Stimulated activated CD8-positive, alpha-beta memory T cell treated with anti-CD3 and anti-CD28 coated beads, Interleukin-2, amount 100 ng/mL, for 1 hour (primary cell): ENCODE measurements at places on chromosomes 6 and 20.

GRCh38 chr20:59525500-59526241 lies 78.7 kb upstream of the PHACTR3 start:
- no peak for DNase-seq

DNA sequence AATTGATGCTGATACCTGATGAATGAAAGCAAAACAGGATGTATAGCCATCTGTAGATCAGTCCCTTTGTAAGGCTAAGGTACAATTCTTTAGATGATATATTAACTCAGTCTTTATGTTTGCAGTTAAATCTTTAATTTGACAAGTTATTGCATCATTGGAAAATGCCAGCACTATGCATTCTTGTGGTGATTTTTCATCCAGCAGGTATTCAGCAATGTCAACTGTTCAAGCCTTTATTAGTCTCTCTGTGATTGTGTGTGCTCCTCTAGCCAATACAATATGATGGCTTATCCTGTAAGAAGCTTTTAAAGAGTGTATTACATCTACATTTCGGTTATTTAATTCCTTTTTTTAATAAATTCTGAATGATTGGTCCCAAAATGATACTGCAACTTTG lies 34.3 kb downstream of the HLA-DMB start:
- no peak for DNase-seq

- no peak for DNase-seq
These were observed 101.1 kb downstream of the YTHDF1 start for GRCh38 chr20:63114693-63115311.

GRCh38 chr20:2984028-2984501 lies 59.4 kb upstream of the GNRH2 start:
- no peak for DNase-seq

DNA sequence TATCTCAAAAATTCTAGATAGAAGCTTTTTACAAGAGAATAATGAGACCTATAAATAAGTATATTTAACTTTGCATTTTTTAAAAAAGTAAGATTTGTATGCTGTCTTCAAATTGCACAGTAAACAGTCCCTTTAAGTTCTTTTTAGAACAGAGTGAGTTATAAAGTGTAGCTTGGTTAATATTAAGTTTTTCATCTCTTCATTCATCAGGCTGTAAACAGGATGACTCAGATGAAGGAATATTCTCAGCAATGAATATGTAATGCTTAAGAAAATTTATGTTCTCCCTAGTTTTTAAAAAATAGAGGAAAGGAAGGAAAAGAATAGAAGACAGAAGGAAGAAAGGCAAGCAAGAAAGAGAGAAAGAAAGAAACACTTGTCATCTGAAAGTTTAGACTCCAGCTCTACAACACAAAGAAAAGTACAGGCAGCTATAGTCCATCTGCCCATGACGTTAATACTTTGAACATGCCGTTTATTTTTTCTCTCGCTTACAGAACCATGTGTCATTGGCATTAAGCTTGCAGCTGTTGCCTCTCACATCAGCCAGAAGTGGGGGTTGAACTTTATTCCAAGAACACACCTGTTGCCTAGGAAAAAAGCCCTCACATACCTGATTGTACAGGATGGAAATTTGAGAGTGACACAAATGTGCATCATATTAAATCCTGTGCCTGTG lies 36.1 kb downstream of the CAP2 start:
- DNase-seq = no peak

DNA sequence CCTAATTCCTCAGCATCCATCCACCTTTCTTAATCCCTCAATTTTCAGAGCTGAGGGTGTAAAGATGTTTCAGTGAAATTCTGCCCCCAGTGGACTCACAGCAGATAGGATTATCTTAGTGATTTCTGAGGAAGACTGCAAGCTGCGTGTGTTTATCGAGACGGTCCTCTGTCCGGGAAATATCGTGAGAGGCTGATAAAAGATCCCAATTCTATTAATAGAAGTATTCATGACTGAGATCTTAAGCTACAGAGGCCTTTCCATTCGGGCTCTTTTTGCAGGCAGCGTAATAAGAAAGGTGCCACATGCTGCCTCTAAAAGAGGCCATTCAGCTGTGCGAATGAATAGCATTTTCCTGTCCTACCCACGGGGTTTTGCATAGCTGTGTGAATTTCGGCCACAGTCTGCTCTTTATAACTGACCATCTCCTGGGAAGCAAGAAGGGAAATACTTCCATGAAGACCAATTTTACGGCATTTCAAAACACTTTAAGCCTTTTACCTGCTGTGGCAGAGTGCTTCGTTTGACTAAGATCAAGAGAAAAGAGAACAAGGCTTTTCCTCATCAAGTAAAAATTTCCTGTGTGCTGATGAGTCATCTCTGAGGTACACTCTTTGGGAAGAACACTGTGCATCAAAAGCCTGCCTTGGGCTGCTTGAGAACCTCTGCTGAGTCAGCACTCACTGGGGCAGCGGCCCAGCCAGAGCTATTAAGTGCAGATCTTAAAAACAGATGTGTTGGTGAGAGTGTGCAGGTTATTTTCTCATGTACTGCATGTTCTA lies 208.8 kb downstream of the ARHGAP18 start:
- DNase-seq = no peak

GRCh38 chr20:2237059-2237458 lies 58.7 kb upstream of the TGM3 start:
- DNase-seq = no peak

DNA sequence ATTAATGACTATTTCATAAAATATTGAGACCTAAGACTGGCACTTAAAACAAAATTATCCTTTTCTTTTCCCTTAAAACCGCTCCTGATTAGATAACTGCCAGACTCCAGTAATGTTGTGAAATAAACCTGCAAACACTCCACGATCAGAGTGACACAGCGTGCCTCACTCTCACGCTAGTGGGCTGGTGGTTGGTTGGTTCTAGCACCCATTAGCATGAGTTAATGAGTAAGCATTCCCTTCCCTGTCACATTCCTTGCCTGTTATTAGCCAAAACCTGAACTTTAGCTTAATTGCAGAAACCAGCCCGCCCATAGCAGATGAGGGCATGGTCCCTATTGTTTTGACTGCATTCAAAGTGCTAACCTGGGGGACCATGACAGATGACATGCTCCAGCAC lies 193.4 kb downstream of the CD83 start:
- no peak for DNase-seq

GRCh38 chr20:1255675-1256074 lies 10.4 kb upstream of the SNPH start:
- DNase-seq = no peak

- no peak for DNase-seq
These were observed 21.2 kb upstream of the SNRPB2 start for GRCh38 chr20:16708602-16709001.

DNA sequence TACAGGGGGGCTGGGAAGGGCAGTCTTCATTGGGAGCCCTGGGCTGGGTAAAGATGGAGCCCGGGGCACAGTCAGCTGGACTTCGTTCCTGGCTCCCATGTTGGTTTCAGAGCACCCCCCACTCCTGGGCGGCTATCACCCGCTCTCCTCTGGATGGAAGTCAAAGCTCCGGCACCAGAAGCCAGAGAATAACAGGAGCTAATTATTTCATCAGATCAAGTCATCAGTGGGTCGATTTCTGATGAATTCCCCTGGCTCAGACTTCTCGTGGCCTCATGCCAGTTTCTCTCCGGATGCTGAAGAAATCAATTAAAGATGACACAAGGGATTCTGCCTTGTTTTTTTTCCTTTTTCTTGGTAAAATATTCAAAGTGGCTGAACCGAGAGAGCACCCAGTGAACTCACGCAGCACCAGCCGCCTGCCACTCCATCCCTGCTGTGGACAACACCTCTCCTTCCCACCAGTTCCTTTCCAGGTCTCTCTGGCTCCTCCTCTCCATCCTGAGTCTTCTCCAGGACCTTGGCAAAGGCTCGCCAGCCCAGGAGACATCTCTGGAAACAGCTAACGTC lies 22.5 kb downstream of the SULF2 start:
- no peak for DNase-seq

DNA sequence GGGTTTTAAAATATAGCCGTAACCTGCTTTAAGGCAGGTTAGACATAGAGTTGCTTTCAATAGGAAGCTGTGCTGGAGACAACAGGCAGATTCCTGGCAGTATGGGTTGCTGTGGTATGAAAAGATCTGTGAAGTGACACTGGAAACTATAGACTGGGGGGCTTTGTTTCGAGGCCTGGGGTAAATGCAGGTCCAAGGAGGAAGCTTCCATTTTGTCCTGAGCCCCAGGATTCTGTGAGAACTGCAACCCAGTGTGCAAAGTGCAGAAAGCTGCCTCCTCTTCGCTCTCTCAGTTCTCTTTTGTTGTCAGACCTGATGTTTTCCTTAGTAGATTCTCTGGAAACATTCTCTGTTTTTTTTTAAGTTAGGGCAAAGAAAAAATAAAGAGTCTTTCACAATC lies 86.9 kb downstream of the LYRM4 start:
- DNase-seq = no peak

DNA sequence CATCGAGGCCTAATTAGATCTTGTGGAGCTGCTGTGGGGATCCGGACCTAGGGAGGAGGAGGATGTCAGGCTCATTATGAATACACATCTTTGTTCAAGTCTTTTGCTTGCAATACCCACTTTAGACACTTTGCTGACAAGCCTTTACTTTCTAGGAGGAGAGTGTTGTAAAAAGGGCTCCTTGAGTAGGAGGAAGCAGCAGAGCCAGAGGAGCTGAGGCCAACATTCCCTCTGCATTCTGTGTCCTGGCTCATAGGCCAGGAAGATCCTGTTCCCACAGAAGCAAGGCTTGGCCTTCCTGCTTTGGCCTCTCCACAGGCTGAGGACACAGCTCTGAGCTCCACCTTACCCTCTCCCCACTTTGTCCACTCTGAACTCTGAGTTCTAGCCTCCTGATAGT lies 67.1 kb downstream of the TPD52L1 start:
- DNase-seq = no peak

DNA sequence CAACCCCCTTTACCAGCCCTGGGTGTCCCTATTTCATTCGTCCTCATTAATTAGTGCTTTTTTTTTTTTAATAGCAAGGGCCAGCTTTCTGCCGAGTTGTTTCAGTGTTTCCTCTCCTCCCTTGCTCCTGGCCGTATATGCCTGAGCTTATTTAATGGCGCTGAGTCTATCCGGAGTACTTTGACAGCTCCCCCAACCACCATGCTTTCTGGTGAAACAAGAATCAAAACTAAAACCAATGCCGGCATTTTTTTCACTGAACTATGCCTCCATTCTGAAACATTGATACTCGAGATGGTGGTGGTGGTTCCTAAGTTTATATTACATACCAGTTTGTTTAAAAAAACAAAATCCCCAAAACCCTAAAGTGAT lies 1.2 kb downstream of the DCBLD1 start:
- DNase-seq = no peak

DNA sequence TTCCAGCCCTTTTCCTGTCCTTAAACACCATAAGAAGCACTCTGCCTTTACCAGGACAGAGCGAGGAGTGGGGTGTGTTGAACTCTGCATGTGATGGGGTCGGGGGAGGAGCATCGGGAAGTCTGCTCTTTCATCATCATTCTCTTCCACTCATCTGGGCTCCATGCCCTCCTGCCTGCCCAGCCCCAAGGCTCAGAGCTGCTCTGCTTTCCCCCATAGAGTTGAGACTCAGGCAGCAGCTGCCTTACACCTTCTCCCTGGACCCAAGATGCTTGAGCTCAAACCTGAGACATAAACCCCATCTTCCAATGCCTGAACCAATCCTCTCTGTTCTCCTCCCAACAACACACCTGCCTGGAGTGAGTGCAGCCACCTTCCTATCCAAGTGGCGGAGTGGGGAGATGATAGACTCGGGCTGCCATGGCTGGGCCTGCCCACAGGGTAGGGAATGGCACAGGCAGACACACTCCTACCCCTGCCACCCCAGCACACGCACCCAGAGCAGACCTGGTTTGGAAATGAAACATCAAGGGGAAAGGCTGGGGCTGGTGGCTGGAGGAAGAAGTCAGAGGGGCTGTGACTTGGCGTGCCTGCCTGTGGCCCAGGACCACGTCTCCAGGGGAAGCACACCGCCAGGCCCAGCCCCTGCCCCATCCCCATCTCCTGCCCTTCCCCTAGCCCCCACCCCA lies 28.4 kb downstream of the TFEB start:
- no peak for DNase-seq

- DNase-seq = no peak
These were observed 93.7 kb downstream of the DST start for GRCh38 chr6:56549014-56549413.

DNA sequence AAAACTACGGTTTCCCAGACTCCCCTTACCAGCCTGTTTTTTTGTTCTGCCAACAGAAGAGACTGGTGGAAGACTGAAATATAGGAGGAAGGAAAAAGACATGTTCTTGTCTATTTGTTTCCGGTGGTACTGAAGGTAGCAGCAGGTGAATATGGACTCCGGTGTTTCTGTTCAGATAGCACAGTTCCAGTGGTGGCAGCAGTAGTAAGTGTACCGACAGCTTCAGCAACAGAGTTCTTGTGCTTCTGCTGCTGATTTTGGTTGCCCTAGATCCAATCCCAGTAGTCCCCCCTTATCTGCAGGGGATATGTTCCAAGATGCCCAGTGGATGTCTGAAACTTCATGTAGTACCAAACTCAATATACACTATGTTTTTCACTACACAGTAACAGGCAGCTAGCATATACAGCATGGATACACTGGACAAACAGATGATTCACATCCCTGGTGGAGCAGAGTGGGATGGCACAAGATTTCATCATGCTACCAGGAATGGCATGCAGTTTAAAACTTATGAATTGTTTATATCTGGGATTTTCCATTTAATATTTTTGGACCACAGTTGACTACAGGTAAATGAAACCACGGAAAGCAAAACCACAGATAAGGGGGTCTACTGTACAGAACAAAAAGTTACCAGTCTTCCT lies 301.8 kb downstream of the BTBD9 start:
- no peak for DNase-seq

DNA sequence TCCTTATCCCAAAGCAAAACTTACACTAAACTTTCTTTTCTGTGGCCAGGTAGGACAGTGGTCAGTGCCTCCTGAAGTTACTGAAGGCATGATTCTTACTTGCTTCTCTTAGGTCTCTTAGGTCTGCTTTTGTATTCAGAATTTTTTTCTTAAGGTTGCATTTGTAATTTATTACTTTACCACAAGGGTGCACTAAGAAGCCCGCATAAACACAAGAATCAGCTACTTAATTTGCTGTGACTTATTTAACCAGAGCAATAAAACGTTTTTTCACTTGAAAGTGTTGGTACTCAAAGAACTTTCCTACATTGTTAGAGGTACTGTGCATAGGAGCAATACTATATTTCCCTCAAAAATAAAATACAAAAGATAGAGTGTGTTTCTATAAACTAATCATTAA lies 75.4 kb upstream of the LAMA2 start:
- DNase-seq = no peak

GRCh38 chr6:164795056-164795815 lies 514.2 kb downstream of the C6orf118 start:
- DNase-seq = no peak
